ENCODE measurements at places on chromosomes 4 and X.

GRCh38 chrX:142036116-142036515 lies 132.4 kb downstream of the MAGEC1 start:
- no peak for DNase-seq

DNA sequence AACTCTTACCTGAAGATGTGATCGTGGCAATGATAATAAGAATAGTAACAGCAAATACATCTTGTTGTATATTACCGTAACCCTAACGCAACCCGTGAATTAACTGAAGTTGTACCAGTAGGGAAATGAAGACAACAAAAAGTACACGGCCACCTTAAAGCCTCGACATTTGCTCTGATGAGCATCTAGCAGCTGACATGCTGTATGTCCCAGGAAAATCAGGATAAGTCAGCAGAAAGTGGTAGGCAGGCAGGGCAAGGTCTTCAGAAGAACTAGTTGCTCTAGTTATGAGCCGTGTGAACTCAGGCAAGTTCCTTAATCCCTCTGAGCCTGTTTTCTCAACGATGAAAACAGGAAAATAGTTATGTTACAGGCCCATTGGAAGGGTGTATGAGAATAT lies 7.7 kb upstream of the ASB5 start:
- DNase-seq = no peak

DNA sequence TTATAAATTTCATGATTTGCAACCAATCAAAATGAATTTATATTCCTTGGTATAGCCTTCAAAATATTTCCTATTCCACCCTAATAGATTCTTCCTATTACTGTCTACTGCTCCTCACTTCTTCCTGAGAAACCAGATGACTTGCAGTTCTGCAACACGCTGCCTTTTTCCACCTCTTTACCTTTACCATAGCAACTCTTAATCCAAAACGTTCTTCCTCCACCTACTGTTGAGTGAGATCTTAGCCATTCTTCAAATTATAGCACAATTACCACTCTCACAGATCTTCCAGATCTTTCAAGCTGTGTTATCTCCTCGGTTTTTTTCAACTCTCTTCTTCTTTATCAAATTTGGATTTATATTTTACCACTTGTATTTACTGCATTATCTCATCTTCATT lies 289.8 kb downstream of the ADGRL3 start:
- DNase-seq = no peak

GRCh38 chrX:118513120-118513898 lies 17.7 kb downstream of the DOCK11 start:
- no peak for DNase-seq

DNA sequence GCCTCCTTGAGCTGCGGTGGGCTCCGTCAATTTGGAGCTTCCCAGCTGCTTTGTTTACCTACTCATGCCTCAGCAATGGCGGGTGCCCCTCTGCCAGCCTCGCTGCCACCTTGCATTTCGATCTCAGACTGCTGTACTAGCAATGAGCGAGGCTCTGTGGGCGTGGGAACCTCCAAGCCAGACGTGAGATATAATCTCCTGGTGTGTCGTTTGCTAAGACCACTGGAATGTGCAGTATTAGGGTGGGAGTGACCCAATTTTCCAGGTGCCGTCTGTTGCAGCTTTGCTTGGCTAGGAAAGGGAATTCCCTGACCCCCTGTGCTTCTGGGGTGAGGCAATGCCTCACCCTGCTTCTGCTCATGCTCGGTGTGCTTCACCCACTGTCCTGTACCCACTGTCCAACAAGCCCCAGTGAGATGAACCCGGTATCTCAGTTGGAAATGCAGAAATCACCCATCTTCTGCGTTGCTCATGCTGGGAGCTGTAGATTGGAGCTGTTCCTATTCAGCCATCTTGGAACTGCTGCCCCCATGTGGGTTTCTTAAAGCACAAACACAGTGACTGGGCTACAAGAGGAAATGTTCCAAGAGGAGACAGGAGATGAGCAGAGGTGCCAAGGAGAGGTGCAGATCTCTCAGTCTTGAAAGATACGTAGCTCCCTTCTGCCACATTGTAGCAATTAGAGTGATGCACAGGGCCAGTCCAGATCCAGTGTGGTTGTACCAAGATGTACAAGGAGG lies 193.0 kb upstream of the IGFBP7 start:
- DNase-seq = no peak

GRCh38 chr4:4320528-4320927 lies 30.5 kb downstream of the ZBTB49 start:
- no peak for DNase-seq

DNA sequence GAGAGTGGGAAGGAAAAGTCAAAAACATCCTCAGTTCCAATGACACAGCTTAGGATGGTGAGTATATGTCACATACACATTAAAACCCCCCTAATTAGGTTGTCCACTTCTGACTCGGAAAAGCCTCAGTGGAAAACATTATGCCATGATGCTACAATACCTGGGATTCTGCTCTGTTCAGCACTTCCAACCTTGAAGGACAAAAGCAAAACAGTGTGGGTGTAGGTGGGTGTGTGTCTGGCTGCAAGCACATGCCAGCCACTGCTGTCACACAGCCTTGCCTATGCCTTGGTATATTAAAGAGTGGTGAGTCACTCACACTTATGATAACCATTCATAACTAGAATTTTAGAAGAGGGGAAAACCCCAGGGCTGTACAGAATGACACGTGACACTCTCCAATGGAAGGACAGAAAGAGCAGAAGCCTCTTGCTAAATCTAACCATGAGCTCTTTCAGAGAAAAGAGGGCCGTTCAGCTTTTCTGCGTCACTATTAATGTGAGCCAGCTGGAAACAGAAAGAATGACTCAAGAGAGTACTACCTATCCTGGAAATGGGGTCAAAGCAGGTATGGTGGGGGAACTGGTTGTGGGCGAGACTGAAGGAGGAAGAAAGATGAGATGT lies 159.6 kb downstream of the TET2 start:
- DNase-seq = peak; percentile 39

DNA sequence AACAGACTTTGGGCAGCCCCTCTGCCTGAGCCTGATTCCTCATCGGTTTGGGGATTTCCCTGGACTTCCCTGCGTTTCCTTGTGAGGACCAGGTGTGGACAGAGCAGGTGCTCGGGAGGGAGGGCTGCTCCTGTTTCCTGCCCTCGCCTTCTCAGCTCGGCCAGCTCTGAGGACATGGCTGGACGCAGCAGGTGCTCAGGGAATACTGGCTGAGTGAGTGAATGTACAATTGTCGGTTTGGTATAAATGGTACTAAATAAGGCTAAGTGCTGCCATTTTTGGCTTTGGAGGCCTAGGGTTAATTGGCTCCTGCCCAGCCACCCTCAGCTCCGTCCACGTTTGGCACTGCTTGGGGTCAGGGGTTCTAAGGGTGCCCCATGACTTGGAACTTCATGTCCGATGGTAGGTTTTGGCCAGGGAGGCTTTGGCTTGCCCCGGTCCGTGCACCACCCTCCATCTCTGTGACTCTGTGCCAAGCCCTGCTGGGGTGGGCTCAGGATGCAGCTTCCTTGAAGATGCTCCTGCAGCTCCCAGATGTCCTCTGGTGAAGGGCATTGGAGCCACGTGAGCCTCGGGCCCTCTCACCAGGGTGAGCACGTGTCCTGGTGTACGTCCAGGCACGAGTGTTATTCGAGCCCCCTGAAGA lies 45.0 kb upstream of the NKX1-1 start:
- no peak for DNase-seq

DNA sequence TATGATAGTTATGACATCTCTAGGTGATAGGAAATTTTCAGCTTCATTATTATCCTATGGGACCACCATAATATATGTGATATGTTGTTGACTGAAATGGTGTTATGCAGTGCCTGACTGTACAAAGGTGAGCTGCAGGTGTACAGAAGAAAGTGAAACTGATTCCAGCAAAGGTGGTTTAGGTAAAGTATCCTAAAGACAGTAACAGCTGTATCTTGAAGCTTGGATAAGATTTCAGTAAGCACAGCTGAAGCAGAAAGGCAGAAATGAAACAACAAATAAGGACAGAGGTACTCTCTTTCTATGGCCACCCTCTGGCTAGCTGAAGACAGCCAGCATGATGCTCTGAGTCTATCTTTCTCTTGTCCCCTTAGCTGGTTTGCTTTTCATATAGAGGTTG lies 30.0 kb upstream of the PGK1 start:
- DNase-seq = no peak

DNA sequence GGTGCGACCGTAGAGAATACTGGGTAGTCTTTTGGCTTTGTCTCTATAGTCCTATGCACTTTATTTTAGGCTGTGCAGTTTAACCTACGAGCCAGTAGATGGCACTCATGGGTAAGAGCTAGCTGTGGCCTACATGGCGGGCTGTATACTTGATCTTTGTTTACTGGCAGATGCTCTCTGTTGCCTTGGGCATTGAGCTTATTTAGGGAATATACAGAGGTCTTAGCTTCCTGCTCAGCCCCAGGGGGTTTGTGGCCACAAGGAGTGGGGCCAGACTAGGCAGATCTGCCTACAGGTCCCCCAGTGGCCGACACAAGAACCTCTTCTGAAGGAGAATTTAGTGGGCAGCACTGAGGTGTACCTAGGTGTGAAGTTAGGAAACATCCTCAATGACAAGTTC lies 227.6 kb upstream of the HDX start:
- peak; percentile 5 for DNase-seq

- peak; percentile 11 for DNase-seq
These were observed 7.0 kb downstream of the AMMECR1 start for GRCh38 chrX:110310896-110311295.

DNA sequence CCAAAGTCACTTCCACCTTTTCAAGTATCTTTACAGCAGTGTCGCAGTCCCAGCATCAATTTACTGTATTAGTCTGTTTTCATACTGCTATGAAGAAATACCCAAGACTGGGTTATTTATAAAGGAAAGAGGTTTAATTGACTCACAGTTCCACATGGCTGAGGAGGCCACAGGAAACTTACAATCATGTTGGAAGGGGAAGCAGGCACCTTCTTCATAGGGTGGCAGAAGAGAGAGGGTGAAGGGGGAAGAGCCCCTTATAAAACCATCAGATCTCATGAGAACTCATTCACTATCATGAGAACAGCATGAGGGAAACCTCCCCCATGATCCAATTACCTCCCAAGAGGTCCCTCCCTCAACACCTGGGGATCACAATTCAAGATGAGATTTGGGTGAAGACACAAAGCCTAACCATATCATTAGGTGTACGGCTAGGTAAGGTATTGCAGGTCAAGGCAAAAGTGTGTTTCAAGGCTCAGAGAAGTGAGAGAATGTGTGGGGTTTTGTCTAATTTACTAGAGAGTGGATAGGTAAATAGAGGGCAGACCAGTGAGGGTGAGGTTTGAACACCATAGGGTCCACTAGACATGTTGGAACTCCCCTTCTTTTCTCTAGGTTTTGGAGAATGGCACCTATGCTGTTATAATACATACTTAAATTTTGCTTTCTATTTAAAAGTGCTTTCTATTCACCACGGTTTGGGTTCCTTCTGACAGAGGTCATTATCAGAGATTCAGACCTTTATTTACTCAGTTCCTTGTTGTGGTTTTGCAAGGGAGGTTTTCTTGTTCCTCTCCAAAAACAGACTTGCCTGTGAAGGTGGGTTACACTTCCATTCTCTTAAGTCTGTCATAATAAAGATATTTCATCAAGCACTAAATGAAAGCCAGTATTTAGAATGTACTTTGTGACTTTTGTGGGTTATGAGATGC lies 186.6 kb downstream of the CPEB2 start:
- no peak for DNase-seq

GRCh38 chr4:155526452-155527169 lies 140.0 kb upstream of the GUCY1A1 start:
- no peak for DNase-seq

DNA sequence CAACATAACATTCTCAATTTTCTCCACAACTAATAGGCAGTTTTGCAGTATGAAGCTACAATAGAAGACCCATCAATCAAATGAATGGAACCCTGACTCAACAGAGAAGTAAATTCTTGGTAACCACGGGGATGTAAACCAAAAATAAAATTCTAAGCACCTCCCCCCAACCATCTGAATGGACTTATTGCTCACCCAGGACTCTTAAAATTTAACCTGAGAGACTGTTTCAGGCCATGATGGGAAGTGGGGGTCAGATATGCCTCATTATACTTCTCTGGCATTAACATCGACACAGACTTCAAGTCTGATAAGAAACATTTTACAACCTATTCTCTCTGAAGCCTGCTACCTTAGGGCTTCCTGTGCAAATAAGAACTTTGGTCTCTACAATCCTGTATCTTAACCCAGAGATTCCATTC lies 620.9 kb downstream of the TLL1 start:
- no peak for DNase-seq

DNA sequence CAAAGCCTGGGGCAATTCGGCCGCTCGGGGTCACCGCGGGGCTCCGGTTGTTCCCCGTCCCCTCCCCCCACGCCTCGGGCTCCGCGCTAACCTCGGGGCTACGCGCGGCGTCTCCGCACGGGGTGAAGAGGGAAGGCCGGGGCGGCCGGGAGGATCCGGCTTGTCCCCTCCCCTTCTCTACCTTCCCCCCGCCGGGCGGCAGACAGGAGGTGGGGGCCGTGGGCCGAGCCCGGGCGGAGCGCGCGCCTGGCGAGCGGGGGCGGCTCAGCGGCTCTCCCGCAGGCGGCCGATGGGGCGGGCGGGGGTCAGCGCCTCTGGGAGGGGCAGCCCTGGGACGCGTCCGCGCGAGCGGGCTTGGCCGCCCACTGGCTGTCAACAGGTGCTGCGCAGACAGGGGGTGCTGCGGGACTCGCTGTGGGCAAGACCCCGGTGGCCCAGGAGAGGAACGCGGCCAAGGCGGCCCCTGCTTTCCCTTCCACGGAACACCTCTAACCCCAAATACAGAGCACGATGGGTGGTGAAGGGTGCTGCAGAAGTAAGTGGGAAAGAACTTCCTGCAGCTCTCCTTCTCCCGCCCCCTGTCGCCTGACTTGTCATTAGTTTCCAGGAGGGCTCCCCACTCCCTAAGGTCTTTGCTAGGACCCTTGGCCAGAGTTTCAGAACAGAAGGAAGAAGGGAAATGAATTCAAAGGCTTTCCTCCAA lies at the start of gene PDGFC:
TSS of gene PDGFC (minus strand) at position 124 of the 703 bp plus-strand sequence. CDS start 896 bp downstream, outside the sequence.
- DNase-seq = no peak

DNA sequence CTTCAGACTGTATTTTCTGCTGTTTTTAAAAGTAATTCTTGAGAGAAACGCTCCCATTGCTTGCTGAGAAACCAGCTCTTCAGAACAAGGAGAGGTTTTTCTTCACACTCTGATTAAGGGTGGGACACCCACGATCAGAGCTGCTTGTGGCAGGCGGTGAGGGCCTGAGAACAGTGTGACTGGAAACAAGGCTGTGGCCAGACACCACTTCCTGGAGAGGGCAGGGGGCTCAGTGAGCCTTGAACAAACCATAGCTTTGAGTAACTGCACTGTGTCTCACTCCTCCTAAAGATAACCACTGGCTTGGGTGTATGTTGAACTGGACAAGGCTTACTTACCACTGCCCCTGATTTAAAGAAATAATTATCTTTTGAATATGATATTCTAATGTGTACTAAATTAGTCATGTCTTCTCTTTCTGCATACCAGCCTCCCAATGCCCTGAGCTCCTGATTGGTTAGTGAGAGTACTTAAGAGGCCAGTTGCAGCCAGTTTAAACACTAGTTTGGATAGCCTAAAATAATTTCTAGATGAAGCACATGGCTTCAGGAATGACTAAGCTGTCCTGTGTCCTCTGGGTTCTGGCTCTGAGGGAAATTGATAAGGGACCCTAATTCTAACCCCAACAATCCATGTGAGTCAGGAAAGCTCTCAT lies 3.7 kb upstream of the GPR82 start:
- peak; percentile 45 for DNase-seq

Measured in activated CD4-positive, alpha-beta T cell treated with anti-CD3 and anti-CD28 coated beads, Interleukin-2, amount 10 ng/mL, durations not matched to agents 7 days and 5 days (primary cell).